SJCRH30 (cell line): ENCODE measurements at places on chromosomes 2 and 18. TPM values are rescaled to one million over a fixed set of nuclear protein-coding genes. Genes with fewer than 3 reads are reported as not detected.

The NEU2 gene
- not detected in 2 replicates for total RNA-seq

The RNF138 gene
- total RNA-seq, result 27.5 and 28.4 TPM in 2 replicates

The VIL1 gene
- 0.02 and 0.03 TPM in 2 replicates for total RNA-seq

The DNAJC27 gene
- 9.2 and 10.5 TPM in 2 replicates for total RNA-seq

GRCh38 chr2:15905986-15906491, 34.3 kb upstream of the MYCN start:
- H3K4me1 ChIP-seq, result peaks cover 10% of the 10 kb centered on the region
- H3K27ac ChIP-seq, result no peak overlapping the region
- H3K27me3 ChIP-seq, result no peaks in the 10 kb centered on the region
- no peak overlapping the region for H3K4me3 ChIP-seq
- no peak for DNase-seq
- no peaks in the 10 kb centered on the region for H3K36me3 ChIP-seq

- H3K4me3 ChIP-seq, result no peak overlapping the region
- no peaks in the 10 kb centered on the region for H3K36me3 ChIP-seq
- no peak overlapping the region for H3K27ac ChIP-seq
- no peaks in the 10 kb centered on the region for H3K4me1 ChIP-seq
- no peak for DNase-seq
Measured at GRCh38 chr2:128469875-128470274, 151.2 kb upstream of the HS6ST1 start.

- H3K27me3 ChIP-seq, result no peaks in the 10 kb centered on the region
- no peak overlapping the region for H3K27ac ChIP-seq
- H3K4me3 ChIP-seq, result no peak overlapping the region
- no peaks in the 10 kb centered on the region for H3K4me1 ChIP-seq
- no peaks in the 10 kb centered on the region for H3K36me3 ChIP-seq
- no peak for DNase-seq
Measured at GRCh38 chr18:24274837-24275236, 122.8 kb downstream of the OSBPL1A start.

- H3K4me1 ChIP-seq, result no peaks in the 10 kb centered on the region
- no peak for DNase-seq
- H3K27me3 ChIP-seq, result no peaks in the 10 kb centered on the region
- H3K4me3 ChIP-seq, result no peak overlapping the region
- no peak overlapping the region for H3K27ac ChIP-seq
- no peaks in the 10 kb centered on the region for H3K36me3 ChIP-seq
Measured at GRCh38 chr18:6638447-6638846, 91.1 kb upstream of the ARHGAP28 start.

GRCh38 chr18:77822632-77823031, 573.0 kb downstream of the GALR1 start:
- H3K4me3 ChIP-seq, result no peak overlapping the region
- no peaks in the 10 kb centered on the region for H3K36me3 ChIP-seq
- DNase-seq, result no peak
- no peaks in the 10 kb centered on the region for H3K27me3 ChIP-seq
- no peak overlapping the region for H3K27ac ChIP-seq

GRCh38 chr18:49352321-49352720, 108.1 kb downstream of the DYM start:
- no peaks in the 10 kb centered on the region for H3K4me1 ChIP-seq
- H3K27ac ChIP-seq, result no peak overlapping the region
- no peaks in the 10 kb centered on the region for H3K27me3 ChIP-seq

- DNase-seq, result peak; percentile 90
- H3K4me1 ChIP-seq, result peaks cover 22% of the 10 kb centered on the region
- H3K36me3 ChIP-seq, result no peaks in the 10 kb centered on the region
- H3K4me3 ChIP-seq, result no peak overlapping the region
- peak overlapping the region; percentile 67 for H3K27ac ChIP-seq
Measured at GRCh38 chr2:238763471-238763995, 84.4 kb upstream of the TWIST2 start.

DNA sequence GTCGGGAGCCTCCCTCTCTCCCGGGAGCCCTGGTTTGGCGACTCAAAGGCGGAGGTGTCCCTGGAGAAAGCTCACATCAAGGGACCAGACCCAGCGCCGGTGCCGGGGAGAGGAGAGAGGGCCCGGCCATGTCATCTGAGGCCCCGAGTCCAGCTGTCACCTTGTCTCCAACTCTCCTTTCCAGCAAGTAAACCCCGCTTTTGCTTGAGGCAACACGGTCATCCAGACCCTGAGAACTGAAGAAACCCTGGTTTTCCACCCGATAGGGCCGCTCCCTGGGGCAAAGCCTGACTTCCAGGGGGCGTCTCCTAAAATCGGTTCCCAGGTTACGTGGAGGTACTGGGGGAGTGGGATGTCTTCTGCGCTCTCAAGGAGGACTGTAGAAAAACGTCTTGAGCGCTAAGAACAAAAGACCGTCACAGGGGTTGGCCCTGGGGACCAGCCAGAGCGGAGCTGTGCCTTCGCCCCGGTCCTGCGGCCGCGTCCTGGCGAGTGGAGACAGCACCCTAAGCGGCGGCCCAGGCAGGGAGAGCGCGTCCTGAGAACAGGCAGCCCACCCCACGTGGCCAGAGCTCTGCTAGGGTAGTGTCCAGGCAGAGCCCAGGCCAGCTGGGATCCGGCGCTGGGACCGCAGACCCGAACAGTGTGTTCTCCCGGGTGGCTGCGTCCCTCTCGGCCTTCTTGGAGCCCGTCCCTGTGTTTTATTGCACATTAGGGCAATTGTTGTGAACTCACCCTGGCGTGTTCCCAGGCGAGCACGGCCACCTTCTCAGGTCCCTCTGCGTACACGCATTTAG, 55.7 kb downstream of the TMEM18 start:
- H3K4me3 ChIP-seq, result no peak overlapping the region
- no peaks in the 10 kb centered on the region for H3K36me3 ChIP-seq
- DNase-seq, result no peak
- H3K4me1 ChIP-seq, result no peaks in the 10 kb centered on the region
- no peak overlapping the region for H3K27ac ChIP-seq

GRCh38 chr2:23311186-23311585, 73.8 kb upstream of the KLHL29 start:
- H3K27me3 ChIP-seq, result no peaks in the 10 kb centered on the region
- no peaks in the 10 kb centered on the region for H3K4me1 ChIP-seq
